ENCODE measurements at places on chromosomes 2 and 18. TPM values are rescaled to one million over a fixed set of nuclear protein-coding genes. Genes with fewer than 3 reads are reported as not detected.

Gene KIF5C
- 0.24 TPM for total RNA-seq

Gene SPP2
- not detected for total RNA-seq

Gene OXER1
- 0.13 TPM for total RNA-seq

Gene GAD1
- total RNA-seq = not detected

Gene CD226
- 1.4 TPM for total RNA-seq

Gene ECEL1
- total RNA-seq = not detected

Gene DCC
- under 0.01 TPM for total RNA-seq

Gene PRKAG3
- 0.40 TPM for total RNA-seq

Gene SLC14A1
- not detected for total RNA-seq

Gene FEZ2
- 37.4 TPM for total RNA-seq
